DMS53 (cell line): ENCODE measurements at places on chromosomes 2 and 18.

DNA sequence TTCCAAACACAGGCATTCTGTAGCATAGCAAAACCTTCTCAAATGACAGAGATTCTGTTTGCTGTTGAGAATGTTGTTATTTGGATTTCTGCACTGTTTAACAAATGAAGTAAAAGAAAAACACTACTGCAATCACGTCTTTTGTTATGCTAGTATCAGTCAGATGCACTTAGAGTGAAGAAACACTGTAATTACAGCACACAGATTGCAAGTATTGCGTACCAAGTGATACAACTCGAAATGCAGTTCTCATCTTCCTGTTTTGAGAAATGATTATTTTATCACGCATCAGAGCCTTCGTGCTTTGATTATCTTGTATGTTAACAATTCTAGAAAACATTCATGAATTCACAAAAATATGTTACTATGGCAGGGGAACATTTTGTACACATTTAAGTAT is 41.8 kb upstream of the KLF11 start:
- DNase-seq, result no peak

DNA sequence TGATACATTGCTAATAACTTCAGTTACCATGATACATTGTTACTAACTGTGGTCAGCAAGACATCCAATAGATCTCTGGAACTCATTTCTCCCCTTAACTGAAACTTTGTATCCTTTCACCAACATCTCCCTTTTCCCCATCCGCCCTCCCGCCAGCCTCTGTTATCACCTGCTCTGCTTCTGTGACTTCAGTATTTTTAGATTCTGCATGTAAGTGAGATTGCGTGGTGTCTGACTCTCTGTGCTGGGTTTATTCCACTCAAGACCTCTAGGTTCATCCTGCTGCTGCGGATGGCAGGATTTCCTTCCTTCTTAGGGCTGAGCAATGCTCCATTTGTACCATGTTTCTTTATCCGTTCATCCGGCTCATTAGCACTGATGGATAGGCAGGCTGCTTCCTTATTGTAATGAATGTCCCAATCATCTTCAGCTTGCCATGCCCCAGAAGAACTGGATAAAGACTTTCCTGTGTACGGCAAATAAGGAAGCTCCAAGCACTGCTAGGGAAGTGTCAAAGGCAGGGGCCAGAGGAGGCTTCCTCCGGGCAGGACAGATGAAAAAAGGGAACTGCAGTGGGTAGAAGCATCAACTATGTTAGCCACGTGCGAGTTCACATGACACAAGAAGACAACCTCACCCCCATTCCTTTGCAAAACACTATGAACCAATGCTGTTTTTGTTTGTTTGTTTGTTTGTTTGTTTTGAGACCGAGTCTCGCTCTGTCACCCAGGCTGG is 113.4 kb downstream of the EIPR1 start:
- DNase-seq, result no peak

GRCh38 chr2:184416146-184416913 is 182.0 kb upstream of the ZNF804A start:
- DNase-seq, result no peak

- no peak for DNase-seq
These were observed 74.4 kb downstream of the MEIS1 start for GRCh38 chr2:66509326-66509811.

DNA sequence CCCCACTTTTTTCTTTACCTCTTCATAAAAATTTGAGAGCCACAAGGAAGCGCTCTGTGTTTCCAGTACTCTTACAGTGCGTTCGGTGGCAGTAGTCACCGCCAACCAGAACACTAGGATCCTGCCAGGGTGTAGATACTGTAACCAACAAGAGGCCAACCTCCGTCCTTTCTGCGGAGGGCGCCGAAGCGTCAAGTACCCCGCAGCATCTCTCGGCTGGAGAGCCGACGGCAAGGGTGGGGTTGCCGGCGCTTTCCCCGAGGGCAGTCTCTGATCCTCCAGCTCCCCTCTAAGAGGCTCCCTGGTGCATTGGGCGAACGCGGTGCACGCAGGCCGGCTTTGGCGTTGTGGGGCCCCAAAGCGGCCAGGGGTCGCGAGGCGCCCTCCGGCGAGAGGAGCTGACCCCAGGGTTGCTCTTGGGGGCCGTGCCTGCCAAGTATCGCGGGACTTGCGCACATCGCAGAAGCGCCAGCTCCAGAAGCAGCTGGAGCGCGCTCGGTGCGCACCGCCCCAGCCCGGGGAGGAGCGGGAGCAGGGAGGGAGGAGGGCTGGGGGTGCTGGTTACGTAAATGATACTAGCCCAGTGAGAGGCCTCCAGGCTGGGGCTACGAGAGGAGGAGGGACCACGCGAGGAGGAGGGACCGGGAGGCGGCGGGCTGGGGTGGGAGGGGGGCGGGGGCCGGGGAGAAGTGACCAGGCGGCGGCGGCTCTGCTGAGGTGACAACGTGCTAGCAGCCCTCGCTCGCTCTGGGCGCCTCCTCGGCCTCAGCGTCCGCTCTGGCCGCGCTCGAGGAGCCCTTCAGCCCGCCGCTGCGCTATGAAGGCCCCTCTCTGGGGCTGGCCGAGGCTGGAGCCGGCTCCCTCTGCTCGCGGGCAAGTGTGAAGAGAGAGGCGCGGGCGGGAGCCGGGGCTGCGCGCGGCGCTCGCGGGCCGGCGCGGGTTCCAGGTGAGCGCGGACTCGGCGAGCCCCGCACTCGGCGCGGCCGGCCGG is at the start of gene GALNT13:
Gene GALNT13 (plus strand): TSS at position 692 of the 991 bp plus-strand sequence.
- peak; percentile 99 for DNase-seq

GRCh38 chr2:115165529-115166109 is 723.2 kb downstream of the DPP10 start:
- DNase-seq, result peak; percentile 83

DNA sequence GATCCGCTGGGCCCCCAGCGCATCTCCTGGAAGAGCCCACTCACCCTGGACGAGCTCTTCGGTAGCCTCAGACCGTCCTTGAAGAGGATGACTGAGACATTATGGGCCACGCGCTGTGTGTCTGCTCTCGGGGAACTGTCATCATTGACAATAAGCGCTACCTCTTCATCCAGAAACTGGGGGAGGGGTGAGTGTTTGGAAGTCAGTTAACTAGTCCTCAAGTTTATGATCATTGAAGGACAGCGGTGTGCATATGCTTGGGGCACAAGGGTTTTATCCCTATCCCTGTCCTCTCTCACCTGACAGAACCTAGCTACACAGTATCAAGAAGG is 586 bp downstream of the STK16 start:
- DNase-seq, result peak; percentile 48

GRCh38 chr2:6957910-6958615 is 40.9 kb downstream of the RNF144A start:
- no peak for DNase-seq

DNA sequence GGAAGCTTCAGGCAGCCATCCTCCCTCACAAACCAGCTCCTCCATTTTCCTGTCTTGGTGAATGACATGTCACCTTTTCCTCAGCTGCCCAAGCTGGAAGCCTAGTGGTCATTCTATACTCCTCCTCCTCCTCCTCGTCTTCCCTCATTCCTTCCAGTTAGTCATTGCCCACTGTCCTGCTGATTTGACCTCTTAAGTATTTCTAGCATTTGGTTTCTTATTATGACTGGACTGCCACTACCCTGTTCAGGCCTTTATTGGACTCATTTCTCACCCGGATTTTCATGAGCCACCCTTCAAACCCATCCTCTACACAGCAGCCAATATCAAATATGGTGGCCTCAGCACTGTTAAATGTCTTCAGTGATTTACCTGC is 21.9 kb upstream of the MGAT5 start:
- no peak for DNase-seq

GRCh38 chr2:148824190-148824589 is 50.8 kb upstream of the KIF5C start:
- no peak for DNase-seq

- DNase-seq, result no peak
These were observed 76.6 kb upstream of the FAM237A start for GRCh38 chr2:206565666-206566065.

- no peak for DNase-seq
These were observed 10.5 kb downstream of the COL3A1 start for GRCh38 chr2:188984680-188985079.

- DNase-seq, result no peak
These were observed 7.3 kb downstream of the CLHC1 start for GRCh38 chr2:55224761-55225261.

DNA sequence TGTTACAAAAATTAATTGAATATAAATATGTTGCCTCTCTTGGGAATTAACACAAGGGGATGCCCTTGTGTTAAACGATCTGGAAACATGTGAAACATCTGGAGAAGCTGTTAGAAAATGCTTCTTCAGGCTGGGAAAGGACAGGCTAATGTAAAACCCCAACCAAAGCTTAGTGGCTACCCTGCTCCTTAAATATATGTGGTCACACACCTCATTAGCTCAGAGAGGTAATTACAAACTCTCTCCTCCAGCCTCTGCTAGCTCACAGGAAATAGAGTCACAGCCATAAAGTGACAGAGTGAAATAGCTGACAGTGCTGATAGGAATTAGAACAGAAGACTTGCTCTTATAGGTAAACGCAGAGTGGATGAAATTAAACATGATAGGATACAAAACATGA is 155.9 kb downstream of the RAB3GAP1 start:
- DNase-seq, result no peak

- DNase-seq, result no peak
These were observed 33.5 kb downstream of the STAT4 start for GRCh38 chr2:191117341-191117740.

GRCh38 chr2:37982147-37982582 is 57.1 kb downstream of the RMDN2 start:
- DNase-seq, result peak; percentile 66

DNA sequence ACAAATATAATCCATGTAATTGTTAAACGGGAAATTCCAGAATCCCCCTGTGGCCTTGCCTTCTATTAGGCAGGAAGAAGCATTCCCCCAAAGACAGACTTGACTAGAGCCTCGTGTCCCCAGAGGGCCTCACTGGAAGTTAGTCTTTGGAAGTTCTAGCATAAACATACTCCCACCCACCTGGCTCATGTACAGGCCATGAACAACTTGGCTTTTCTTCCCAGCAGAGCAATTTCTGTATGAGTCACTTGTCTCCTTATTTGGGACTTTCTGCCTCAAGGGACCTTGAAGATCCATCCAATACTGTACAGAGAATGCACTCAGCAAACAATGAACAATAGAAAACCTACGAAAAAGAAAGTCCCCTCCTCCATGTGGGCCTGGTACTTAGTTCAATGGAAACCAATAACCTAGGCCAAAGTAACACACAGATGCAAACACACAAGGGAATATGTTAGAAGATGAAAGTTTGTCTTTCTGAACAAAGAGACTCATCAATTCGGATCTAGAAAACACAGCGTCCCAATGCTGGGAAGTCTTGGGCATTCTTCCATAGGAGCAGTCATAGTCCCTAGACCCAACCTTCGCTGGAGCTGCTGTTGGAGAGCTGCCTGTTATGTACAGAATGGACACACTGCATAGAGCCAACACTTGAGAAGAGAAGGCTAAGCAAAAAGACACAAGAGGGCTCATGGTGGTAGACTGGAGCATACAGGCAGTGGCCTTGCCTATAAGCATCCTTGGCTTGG is 303.5 kb downstream of the HRH4 start:
- DNase-seq, result no peak

- peak; percentile 65 for DNase-seq
These were observed 176.4 kb downstream of the AGAP1 start for GRCh38 chr2:235669983-235670962.

DNA sequence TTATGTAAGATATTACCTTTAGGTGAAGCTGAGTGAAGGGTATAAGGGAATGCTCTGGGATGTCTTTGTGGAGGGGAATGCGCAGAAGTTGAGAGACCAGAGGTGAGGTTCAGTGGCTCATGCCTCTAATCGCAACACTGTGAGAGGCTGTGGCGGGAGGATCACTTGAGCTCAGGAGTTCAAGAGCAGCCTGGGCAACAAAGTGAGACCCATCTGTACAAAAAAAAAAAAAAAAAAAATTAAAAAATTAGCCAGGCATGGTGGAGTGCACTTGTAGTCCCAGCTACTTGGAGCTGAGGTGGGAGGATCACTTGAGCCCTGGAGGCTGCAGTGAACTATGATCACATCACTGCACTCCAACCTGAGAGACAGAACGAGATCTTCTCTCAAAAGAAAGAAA is 57.3 kb upstream of the SP3 start:
- DNase-seq, result peak; percentile 39

DNA sequence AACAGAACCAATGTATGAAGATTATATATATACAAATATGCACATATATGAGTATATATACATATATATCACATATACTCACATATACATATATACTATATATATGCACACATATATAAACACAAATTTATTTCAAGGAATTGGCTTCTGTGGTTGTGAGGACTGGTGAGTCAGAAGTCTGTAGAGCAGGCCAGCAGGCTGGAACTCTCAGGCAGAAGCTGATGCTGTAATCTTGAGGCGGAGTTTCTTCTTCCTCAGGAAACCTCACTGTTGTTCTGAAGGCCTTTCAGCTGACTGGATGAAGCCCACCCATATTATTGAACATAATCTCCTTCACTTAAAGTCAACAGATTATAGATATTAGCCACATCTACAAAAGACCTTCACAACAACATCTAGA is 143.9 kb upstream of the CREB1 start:
- no peak for DNase-seq

- DNase-seq, result no peak
These were observed 92.0 kb downstream of the HDAC4 start for GRCh38 chr2:239308661-239309397.

GRCh38 chr2:18641823-18642222 is 52.5 kb upstream of the NT5C1B start:
- no peak for DNase-seq

- DNase-seq, result no peak
These were observed 1.9 kb downstream of the STK17B start for GRCh38 chr2:196169516-196169915.

- DNase-seq, result no peak
These were observed 37.8 kb downstream of the GATA6 start for GRCh38 chr18:22207021-22207758.

GRCh38 chr2:121273116-121273515 is 11.9 kb downstream of the TFCP2L1 start:
- DNase-seq, result no peak

DNA sequence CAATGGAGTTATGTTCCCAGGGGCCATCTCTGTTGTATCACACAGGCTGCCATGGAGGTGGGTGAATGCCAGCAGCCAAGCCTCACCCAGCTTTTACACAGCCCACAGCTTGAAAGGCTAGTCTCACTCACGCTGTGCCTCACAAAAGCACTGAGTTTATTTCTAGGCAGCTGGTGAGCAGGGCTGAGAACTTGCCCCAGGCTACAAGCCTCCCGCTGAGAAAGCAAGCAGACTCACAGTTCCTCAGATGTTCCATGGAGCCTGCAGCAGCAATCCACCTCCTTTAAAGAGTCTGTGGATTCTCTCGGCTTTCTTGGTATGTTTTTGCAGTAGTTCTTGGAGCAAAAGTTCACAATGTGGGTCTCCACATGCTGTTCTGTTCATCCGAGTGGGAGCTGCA is 40.9 kb upstream of the ALKAL2 start:
- DNase-seq, result no peak
